ENCODE measurements at places on chromosomes 6 and 20.

DNA sequence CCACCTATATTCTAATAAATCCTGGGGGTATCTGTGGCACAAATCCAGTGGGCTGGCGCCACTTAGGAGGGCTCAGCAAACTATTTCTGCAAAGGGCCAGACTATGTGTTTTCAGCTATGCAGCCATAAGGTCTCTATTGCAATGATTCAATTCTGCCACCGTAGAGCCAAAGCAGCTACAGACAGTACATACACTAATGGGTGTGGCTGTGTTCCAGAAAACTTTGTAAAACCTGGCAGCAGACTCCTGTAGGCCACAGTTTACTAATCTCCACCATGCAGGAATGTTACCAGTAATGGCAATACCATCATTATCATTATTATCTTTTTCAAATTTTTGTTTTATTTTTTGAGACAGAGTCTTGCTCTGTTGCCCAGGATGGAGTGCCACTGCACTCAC, 65.7 kb downstream of the SULF2 start:
- DNase-seq: no peak

DNA sequence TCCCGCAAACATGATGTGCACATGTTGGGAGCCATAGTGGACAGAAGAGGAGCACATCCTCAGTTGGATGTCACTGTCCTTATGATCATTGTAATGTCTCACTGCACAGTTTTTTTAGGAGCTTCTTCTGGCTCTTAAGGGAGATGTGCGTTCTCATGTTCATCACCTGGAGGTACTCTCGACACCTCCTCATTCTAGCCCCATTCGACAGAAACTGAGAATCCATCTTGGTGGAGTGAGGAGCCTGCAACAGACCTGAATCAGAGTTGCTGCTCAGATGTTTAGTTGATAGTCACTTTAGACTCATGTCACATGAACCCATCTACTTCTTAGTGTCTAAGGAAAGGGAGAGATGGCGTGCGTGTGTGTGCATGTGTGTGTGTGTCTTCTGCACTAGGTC, 2.3 kb upstream of the BMP6 start:
- DNase-seq: no peak

- no peak for DNase-seq
Measured at GRCh38 chr6:90386399-90387382, 90.0 kb upstream of the BACH2 start.

GRCh38 chr20:54017846-54018245, 52.5 kb downstream of the BCAS1 start:
- DNase-seq: no peak

DNA sequence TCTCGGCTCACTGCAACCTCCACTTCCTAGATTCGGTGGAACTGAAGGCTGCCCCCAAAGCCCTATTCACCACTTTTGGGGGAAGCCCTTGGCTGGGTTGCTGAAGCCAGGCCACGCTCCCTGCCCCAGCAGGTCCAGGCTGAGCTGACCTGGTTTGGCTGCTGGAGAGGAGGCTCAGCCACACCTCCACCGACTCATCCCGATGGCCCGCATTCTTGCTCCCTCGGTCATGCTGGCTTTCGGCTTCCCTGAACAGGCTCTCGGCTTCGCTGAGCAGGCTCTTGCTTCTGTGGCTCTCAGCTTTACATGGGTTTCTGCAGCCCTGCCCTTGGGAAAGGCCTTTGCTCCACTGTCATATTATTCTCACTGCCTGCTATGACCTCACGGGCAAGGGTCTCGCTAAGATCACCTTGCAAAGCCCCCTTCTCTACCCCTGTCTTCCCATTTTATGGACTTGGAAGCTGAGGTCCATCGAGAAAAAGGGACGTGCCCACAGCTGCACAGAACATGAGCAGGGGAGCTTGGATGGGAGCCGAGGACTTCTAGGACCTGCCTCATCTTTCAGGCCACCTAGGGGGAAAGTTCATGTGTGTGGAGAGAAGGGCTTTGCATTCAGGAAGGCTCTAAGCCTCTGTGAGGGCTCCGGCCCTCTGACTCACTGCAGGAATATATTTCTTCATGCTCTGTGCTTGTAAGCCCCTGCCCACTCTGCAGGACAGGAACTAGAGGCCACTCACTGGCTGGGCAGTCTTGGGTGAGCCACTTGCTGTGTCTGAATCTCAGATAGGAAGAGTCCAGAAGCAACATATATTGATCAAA, 15.6 kb downstream of the ARHGAP40 start:
- no peak for DNase-seq
